Activated CD8-positive, alpha-beta T cell treated with anti-CD3 and anti-CD28 coated beads for 36 hours (primary cell): ENCODE measurements at places on chromosomes 5 and 9.
A peak's percentile ranks its signal among the peaks of the same experiment; 100 is the strongest.

GRCh38 chr9:134534661-134535080, 106.9 kb upstream of the COL5A1 start:
- no peak for DNase-seq

GRCh38 chr9:98971168-98971914, 27.6 kb downstream of the COL15A1 start:
- no peak for DNase-seq

DNA sequence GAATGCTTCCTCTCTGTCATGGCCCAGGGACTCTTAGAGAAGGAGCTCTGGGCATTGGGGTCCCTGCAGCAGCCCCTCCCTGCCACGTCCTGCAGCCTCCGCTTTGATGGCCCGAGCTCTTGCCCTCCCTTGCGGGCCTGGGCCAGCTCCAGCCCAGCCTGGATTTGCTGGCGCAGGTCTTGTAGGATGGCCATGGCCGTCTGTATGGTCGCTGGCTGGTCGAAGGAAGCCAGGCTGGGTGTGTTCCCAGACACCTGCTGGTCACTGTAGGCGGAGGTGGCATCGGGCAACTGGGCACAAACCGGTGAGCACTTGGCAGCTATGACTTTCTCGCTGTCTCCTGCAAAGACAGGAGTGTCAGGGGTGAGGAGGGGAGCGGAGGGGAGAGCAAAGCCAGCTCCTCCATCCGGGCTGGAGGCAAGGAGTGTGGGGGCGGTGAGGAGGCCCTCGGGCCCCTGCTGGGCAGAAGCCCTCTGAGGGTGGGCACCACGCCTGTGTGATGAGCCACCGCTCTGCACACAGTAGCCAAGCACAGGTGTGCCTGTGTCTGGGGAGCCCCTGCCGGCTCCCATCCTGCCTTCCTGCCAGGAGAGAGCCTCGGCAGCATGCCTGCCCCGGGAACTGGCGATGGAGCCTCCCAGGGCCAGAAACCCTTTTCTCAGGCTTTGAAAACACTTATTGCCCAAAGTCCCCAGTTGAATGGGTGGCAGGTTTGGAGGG, 12.4 kb downstream of the CCDC187 start:
- DNase-seq = no peak

DNA sequence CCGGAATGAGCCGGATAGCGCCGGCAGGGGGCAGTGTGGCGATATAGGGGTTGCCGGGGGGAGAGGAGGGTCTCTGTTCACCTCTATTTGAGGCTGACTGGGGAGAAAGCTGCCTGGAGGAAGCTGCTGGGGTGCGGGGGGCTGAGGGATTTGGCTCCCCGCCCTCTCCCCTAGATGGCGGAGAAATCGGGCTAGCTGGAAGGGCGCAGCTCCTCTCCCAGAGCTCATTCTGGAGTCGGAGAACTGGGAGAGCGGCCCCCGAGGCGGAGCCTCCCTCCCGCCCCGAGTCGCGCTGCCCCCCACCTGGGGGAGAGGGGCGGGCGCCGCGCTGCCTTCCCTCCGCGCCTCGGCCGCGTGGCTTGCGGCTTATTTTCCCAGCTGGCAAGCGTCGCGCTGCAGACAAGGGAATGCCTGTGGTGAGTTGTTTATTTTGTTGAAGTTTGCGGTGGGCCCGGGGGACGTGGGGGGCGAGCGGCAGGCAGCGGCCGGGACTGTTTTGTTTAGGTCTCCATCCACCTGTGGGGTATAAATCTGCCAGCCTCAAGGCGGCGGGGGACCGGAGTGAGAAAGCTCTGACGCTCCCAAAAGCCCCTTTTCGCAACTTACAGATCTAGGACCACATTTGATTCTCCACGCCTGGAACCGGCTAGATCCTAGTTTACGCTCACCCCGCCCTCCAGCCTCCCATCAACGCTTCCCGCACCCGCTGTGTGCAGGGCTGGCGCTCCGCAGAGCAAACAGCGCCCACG, 4.1 kb upstream of the RGMB start:
- peak; percentile 63 for DNase-seq

DNA sequence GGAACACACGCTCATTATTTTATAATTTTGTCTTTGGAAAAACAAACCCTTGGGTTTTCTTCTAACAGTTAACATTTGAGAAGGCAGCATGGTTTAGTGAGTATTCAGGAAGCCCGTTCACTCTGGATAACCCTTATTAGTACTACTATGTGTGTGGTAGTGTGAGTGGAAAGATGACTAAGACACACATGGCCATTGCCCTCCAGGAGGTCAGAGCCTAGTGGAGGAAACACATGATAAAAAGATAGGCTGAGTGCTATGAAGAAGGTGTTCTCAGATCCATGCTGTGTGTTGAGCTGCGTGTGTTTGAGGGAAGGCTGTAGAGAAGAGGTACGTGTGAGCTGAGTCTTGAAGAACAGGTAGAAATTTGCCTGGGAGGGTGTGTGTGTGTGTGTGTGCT, 8.4 kb downstream of the C5orf47 start:
- no peak for DNase-seq

GRCh38 chr5:91379246-91379913, 3.7 kb downstream of the ARRDC3 start:
- DNase-seq = no peak

GRCh38 chr5:132822650-132823480, 7.6 kb downstream of the SHROOM1 start:
- DNase-seq = peak; percentile 33

DNA sequence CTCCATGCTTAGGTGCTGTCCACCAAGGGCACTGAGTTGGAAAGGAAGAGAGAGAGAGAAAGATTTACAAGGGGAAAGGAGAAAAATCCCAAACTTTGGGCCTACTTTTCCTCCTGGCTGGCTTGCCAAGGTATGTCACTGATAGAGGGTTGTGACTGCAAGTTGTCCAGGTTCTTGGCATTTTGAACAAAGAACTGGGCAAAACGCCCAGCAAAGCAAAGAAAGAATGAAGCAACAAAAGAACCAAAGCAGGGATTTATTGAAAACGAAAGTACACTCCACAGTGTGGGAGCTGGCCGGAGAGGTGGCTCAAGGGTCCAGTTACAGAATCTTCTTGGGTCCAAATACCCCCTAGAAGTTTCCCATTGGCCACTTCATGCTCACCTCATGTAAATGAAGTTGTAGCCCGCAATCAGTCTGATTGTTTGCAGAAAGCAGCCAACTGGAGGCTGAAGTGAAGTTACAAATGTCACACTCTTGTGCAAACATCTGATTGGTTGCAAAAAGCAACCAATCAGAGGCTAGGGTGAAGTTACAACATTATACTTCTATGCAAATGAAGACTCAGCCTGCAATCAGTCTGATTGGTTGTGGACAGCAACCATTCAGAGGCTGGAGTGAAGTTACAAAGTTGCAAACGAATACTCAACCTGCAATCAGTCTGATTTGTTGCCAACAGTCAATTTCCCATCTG, 263.5 kb downstream of the YTHDC2 start:
- no peak for DNase-seq

DNA sequence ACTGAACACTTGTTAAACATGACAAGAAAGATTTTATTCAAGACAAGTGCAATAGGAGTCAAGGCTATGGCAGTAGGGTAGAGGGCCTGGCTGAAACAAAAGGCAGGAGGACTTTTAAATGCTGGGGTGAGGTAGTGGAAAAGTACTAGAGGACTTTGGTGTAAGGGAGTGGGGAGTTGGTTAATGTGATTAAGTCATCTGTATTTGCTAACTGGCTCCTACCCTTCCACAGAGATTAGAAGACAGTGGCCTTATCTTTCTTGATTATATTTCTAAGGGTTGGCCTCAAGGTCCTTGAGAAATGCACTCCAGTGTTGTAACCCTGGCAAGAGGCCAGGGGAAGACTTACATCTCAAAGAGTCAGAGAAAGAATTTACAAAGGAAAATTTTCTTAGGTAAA, 160.2 kb upstream of the FTMT start:
- no peak for DNase-seq

GRCh38 chr5:6900247-6901227, 187.3 kb downstream of the TENT4A start:
- no peak for DNase-seq

GRCh38 chr5:151239237-151239861, 13.6 kb upstream of the GM2A start:
- DNase-seq = peak; percentile 78

- no peak for DNase-seq
These were observed 309.6 kb downstream of the EPB41L4A start for GRCh38 chr5:112109331-112110007.
